GM19239 (cell line): ENCODE measurements at places on chromosomes 13 and 19.
A peak's percentile ranks its signal among the peaks of the same experiment; 100 is the strongest.

GRCh38 chr19:5472286-5472685, 17.1 kb downstream of the ZNRF4 start:
- DNase-seq: no peak

DNA sequence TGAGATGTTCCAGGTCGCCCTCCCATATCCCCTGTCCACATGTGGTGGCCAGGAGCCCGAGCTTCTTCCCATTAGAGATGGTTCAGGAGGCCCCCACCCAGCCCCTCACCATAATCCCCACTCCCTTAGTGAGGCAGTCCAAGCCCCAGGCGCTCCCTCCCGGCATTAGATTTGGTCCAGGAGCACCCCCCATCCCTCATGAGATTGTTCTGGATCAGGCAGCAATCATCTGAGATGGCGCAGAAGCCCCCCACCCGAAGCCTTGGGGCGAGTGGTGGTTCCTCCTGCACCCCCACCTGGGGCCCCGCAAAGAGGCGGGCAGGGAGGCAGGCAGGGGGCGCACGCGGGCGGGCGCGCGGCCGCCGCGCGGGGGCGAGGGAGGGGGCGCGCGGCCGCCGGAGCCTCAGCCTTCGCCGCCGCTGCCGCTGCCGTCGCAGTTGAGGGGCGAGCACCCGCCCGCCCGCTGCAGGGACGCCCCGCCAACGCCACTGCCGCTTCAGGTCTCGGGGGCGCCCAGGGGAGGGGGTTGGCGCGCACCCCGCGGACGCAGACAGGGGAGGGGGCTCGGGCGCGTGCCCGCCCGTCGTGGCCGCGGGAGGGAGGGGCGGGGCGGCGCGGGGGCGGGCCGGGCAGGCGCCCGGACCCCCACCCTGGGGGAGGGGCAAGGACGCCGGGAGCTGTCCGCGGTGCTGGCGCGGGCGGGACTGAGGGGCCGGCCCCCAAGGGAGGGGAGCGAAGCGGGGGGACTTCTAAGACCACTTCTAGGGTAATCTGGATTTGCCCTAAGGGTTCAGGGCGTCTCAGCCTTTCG, 46.4 kb upstream of the SHKBP1 start:
- DNase-seq: no peak

- no peak for DNase-seq
Observed at GRCh38 chr19:47145639-47146486, 15.2 kb downstream of the SAE1 start.

GRCh38 chr19:51607920-51608562, 22.2 kb downstream of the SIGLEC5 start:
- DNase-seq: no peak

GRCh38 chr19:11204076-11204602, 6.8 kb upstream of the KANK2 start:
- no peak for DNase-seq

DNA sequence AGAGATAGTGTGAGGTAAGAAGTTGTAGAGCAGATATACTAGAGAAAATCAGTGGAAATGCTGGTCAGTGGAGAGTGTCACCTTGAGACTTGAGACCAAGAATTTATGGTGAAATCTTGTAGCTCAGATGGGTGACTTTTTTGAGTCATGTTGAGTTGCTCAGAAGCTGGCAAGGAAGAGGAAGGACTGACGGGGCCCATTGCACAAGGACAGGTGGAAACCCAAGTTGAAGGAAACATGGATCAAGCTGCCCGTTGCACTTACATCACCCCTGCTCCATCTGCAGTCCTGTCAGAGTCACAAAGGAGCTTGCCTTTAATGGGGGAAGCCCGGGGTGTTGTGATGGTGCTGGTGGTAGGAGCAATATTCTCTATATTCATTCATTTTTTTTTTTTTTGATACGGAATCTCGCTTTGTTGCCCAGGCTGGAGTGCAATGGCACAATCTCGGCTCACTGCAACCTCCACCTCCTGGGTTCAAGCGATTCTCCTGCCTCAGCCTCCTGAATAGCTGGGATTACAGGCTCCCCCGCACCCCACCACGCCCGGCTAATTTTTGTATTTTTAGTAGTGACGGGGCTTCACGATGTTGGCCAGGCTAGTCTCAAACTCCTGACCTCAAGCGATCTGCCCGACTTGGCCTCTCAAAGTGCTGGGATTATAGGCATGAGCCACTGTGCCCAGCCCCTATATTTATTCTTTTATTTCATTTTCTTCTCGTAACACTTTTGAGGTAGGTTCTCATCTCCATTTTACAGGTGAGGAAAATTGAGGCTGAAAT, 27.4 kb downstream of the UBAC2 start:
- no peak for DNase-seq

- DNase-seq: no peak
Observed at GRCh38 chr19:10669246-10669645, 15.1 kb downstream of the ILF3 start.

DNA sequence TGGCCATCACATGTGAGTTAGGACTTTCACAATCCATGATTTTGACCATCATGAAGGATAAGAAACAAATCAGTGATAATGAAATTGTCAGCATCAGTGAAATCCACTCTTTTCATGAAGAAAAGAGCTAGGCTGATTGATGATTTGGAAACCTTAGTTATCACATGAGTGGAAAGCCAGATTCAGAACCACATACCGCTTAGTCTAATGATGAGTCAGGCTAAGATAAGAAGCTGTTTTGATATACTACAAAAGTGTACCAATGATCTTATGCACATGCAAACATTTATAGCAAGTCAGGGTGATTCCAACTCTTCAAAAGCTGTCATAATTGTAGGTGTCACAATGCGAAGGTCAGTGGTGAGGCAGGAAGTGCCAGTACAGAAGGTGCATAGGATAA, 519.3 kb downstream of the GPC6 start:
- DNase-seq: no peak

DNA sequence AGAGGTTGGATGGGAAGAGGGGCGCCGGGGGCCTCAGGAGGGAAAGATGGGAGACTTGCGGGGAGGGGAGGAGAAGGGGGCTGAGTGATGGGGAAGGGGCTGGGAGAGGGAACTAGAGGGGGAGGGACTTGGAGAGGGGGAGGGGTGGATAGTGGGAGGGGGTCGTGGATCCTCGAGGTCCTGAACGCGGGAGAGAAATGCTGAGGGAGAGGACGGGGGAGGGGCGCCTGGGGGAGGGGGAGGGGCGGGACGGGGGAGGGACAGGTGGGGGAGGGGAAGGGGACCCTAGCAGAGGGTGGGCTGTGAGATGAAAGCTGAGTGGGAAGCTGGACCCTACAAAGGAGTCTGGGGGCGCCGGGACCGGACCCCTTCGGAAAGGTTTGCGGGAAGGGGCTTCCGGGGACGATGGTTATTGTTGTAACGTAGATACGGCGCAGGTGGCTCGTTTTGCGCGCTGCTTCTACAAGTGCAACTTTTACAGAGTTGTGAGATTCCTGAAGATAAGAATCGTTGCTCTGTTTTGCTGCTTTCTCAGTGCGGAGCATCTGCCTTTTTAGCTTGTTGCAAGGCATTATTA, 418 bp downstream of the ZNF444 start:
- peak; percentile 57 for DNase-seq

- DNase-seq: no peak
Observed at GRCh38 chr19:38543807-38544568, 73.8 kb downstream of the MAP4K1 start.

- DNase-seq: peak; percentile 82
Observed at GRCh38 chr13:52850396-52851136, 2.1 kb upstream of the PCDH8 start.

DNA sequence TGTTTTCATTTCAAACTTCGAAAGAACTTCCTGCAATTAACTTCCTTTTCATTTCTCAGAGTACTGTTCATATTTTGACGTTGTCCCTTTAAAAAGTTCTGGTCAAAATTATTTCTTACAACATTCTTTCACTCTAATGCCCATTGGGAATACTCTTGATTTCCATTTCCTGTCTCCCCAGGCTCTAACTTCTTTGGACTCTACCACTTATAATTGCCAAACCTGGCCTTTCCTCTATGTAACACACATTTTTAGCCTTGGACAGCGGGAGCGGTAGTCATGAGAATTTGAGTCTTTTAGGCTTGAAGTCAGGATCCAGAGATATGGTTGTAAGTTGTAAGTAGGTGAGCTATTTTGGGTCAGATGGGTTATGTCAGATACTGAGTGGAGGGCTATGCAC, 163.5 kb upstream of the SPRY2 start:
- no peak for DNase-seq

DNA sequence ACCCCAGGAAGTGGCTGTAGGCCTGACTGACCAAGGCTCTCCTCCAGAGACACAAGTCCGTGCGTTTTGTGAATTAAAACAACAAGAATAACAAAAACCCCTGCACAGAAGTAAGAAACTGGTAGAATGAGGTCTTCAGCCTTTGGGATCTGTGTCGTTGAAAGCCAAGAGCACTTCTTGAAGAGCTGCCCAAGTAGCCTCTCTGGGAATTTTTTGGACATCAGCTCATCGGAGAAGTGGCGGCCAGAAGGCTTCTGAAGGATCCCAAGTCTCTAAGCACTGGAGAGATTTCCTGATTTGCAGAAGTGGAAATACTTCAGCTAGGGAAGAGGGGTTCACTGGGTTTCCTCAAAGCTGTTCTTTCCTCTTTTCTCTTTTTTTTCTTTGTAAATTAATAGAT, 100.4 kb upstream of the ZNF536 start:
- DNase-seq: no peak

DNA sequence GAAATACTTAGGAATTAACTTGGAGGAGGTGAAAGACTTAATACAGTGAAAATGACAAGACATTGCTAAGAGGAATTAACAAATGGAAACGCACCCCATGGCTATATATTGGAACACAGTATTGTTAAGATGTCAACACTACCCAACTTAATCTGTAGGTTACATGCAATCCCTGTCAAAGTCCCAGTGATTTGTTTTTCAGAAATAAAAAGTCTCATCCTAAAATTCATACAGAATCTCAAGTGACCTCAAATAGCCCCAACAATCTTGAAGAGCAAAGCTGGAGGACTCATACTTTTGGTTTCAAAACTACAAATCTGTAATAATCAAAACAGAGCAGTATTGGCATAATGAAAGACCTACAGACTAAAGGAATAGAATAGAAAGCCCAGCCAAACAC, 13.2 kb downstream of the ATP4B start:
- no peak for DNase-seq

- DNase-seq: no peak
Observed at GRCh38 chr13:34623331-34623730, 318.7 kb upstream of the NBEA start.

GRCh38 chr13:39403106-39403505, 199.9 kb downstream of the LHFPL6 start:
- DNase-seq: no peak
